Activated CD4-positive, alpha-beta T cell treated with anti-CD3 and anti-CD28 coated beads for 36 hours (primary cell): ENCODE measurements at places on chromosomes 11 and 22.

- no peak for DNase-seq
Observed at GRCh38 chr11:62676698-62677097, 2.2 kb downstream of the UBXN1 start.

- no peak for DNase-seq
Observed at GRCh38 chr22:39132281-39132680, 20.2 kb downstream of the CBX7 start.

GRCh38 chr22:44422746-44423380, 75.2 kb downstream of the RTL6 start:
- DNase-seq = no peak

- DNase-seq = no peak
Observed at GRCh38 chr11:68303083-68303482, 9.3 kb upstream of the LRP5 start.

GRCh38 chr22:17376950-17377349, 7.7 kb downstream of the CECR2 start:
- DNase-seq = no peak

GRCh38 chr22:35308480-35309021, 8.9 kb downstream of the TOM1 start:
- DNase-seq = no peak

GRCh38 chr22:27352426-27352825, 449.1 kb downstream of the MN1 start:
- DNase-seq = no peak

GRCh38 chr22:38754751-38755154, 1.0 kb downstream of the SUN2 start:
- DNase-seq = peak; percentile 76

DNA sequence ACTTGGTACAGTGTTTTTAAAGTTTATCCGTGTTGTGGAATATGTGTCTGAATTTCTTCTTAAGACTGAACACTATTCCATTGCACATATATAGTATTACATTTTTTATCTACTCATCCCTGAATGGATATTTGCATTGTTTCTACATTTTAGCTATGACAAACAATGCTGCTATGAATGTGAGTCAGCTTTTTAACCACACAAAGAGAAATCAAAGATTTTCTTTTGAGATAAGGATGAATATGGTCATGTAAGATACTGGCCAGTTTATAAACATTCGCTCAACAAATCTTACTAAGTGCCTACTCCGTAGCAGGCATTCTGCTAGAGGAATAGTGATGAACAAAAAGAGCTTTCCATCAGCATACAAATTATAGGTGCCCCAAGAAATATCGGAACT, 16.5 kb upstream of the OR9G4 start:
- DNase-seq = no peak

DNA sequence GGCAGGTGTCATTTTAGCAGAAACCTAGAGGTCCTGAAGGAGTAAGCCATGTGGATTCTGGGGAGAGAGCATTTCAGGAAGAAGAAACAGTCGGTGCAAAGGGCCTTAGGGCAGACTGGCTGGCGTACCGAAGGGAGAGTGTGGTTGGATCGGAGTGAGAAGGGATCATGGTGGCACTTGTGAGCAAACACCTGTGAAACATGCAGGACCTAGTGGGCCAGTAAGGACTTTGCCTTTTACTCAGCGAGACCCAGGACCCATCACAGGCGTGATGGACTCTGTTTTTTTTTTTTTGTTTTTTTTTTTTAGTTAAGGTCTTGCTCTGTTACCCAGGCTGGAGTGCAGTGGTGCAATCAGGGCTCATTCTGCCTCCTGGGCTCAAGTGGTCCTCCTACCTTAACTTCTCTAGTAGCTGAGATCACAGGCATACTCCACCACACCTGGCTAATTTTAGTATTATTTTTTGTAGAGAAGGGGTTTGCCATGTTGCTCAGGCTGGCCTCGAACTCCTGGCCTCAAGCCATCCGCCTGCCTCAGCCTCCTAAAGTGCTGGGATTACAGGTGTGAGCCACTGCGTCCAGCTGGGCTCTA, 3.5 kb upstream of the TSGA10IP start:
- no peak for DNase-seq

- DNase-seq = no peak
Observed at GRCh38 chr11:68792400-68792966, 41.2 kb upstream of the TESMIN start.

- peak; percentile 92 for DNase-seq
Observed at GRCh38 chr11:12110201-12110713, at the start of gene MICAL2. Gene MICAL2 (plus strand): TSS chr11:12110590. CDS start chr11:12162156, 51,566 bp downstream.

DNA sequence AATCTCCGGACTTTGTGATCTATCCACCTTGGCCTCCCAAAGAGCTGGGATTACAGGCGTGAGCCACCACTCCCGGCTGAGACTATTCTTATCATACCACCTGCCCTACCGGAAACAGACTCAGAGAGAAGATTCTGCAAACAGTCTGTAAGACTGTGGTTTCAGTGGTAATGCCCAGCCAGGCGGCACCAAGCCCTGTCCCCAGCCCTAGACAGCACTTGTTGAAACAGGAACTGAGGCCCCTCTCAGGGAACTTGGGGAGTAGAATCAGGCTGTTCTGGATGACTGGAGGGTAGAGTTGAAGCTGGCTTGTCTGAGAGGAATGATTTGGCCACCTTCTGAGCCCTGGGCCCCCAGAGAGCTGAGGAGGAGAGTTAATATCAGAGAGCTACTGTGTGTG, 1.3 kb upstream of the INSC start:
- peak; percentile 18 for DNase-seq

DNA sequence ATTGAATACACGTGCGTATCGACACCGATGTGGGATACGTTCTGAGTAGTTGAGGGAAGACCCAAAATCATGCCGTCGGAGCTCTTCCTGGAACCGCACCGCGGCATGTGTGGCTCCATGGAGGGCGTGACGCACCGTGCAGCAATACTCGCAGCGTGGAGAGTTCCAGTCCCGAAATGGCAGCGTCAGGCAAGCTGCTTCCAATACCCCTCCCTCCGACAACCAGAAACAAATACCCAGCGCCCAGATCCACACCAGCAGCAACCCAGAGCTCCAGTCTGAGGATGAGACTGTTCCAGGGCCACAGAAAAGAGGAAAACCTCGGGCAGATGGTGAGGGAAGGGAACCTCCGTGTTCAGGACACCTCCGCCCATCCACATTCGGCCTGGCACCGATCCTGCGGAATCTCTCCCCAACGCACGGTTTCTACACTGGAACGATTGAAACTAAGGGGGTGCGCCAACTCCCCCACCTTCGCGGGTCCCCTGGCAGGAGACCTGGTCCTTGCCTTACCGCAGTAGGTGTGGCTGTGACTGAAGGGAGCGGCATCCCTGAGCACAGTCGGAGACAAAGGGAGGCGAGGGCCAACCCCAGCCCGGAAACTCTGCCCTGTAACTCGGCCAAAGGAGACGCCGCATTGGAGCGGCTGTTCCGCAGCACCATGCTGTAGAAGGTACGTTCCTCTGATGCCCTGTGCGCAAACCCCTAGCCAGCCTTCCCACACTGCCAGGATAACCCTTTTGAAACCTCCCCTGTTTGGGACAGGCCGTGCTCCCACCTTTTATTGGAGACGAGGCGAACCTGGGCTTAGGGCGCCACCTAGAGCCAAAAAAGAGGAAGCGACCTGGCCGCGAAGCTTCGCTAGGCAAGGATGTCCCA, 28.2 kb downstream of the DBX1 start:
- DNase-seq = peak; percentile 68

DNA sequence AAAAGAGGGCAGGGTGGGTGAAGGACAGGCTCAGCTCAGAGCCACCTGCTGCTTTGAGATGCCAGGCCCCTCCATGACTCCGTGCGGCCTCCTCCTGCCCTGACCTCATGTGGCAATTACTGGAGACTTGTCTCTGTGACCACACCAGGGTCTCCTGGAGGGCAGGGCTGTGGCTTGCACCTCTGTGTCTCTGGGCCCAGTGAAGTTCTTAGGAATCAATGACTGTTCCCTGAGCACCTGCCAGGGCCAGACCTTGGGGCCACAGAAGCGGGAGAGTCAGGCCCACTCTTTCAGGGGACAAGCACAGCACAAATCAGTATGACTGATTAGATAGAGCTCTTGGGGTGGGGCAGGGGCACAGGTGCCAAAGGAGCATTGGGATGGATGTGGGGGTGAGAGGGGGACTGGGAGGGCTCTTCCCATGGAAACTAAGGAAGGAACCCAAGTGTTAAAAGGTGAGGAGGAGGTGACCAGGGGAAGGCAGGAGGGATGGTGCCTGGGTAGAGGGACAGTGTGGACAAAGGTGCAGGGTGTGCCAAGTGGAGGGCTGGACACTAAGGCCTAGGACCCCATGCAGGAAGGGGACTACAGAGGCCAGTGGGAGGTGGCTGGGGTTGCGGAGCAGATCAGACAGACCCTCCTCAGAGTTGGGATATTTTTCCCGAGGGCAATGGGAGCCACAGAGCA, 77.3 kb upstream of the SHISAL1 start:
- no peak for DNase-seq

- DNase-seq = no peak
Observed at GRCh38 chr22:44380756-44381486, 68.2 kb upstream of the SHISAL1 start.

GRCh38 chr11:27303903-27304302, 59.1 kb downstream of the CCDC34 start:
- DNase-seq = no peak

- DNase-seq = no peak
Observed at GRCh38 chr11:2348986-2349385, 28.1 kb upstream of the CD81 start.

GRCh38 chr11:120869097-120869496, 154.8 kb upstream of the TBCEL start:
- no peak for DNase-seq

DNA sequence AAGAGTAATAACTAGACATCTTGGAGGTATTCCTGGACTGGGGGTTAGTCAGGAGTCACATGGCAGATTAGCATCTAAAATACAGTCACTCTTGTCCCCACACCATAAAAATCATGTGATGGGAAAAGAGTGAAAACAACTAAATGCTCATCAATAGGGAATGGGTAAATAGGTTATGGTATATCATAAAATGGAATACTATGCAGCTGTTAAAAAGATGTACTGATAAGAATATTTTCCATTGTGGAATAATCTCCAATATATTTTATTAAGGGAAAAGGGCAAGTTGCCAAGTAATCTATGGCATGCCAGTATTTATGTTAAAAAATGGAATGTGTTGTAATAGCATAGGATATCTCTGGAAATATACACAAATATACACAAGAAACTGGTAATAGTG, 6.6 kb upstream of the PIK3C2A start:
- DNase-seq = no peak

DNA sequence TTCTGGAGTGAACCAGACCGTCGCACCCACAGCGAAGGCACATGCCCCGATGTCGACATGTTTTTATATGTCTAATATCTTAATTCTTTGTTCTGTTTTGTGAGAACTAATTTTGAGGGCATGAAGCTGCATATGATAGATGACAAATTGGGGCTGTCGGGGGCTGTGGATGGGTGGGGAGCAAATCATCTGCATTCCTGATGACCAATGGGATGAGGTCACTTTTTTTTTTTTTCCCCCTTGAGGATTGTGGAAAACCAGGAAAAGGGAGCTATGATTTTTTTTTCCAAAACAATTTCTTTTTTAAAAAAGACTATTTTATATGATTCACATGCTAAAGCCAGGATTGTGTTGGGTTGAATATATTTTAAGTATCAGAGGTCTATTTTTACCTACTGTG, 49.2 kb upstream of the OR4B1 start:
- no peak for DNase-seq

GRCh38 chr11:72856065-72856464, 41.9 kb downstream of the ATG16L2 start:
- no peak for DNase-seq
